ENCODE measurements at places on chromosomes 2 and 18.

DNA sequence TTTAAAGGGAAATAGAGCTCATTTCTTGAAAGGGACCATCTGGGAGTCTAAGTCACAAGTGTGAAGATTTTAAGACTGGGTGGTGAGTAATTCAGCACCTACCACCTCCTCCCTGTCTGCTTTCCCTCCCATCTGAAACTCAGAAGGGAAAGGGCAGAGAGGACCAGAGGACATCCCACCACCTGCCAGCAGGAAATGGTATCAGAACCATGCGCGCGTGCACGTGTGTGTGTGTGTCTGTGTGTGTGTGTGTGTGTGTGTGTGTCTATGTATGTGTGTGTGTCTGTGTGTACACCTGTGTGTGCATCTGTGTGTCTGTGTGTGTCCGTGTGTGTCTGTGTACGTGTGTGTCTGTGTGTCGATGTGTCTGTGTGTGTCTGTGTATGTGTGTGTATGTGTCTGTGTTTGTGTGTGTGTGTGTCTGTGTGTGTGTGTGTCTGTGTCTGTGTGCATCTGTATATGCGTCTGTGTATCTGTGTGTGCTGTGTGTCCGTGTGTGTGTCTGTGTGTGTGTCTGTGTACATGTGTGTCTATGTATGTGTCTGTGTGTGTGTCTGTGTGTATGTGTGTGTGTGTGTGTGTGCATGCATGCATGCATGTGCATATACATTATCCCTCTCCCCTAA lies 76.8 kb downstream of the ZFP36L2 start:
- no peak for DNase-seq

GRCh38 chr2:85735691-85736090 lies 18.1 kb upstream of the ATOH8 start:
- no peak for DNase-seq

DNA sequence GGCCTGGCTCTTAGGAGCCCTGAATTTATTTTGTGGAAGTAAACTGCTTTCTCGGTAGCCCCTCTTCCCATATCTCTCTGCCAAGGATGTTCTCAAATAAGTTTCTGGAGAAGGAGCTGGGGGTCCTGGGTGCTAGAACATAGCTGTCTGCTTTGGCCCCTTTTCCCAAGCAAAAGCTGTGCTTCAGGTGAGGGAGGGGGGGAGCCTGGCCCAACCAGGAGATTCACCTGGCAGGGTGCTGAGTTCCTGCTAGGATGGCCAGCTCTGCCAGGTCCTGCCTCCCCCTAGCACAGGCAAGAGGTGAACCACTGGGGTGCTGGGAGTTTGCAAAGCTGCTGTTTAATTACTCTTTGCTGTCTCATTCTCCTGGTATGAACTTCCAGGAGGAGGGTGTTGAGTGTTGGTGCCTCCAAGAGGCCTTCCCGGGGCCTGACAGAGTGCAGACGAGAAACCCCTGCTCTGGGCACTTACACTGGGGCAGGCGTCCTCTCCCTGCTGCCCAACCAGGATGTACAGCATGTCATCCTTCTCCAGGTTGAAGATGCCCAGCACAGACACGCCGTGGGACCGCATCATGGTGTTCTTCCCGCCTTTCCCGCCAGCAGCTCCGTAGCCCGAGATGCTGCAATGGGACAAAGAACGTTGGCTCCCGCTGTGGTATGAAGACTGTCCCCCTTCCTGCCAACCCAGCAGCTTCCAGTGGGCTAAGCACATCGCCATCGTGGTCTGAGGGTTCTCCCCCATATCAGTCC lies 124.2 kb downstream of the CLIP4 start:
- no peak for DNase-seq

GRCh38 chr2:177275743-177276055 lies 11.2 kb upstream of the NFE2L2 start:
- no peak for DNase-seq

- DNase-seq, result no peak
Observed at GRCh38 chr18:13539050-13539449, 187.3 kb downstream of the FAM210A start.

All from sciatic nerve (tissue), 2 donors.